ENCODE measurements at places on chromosomes 5 and 9. TPM values are rescaled to one million over a fixed set of nuclear protein-coding genes. Genes with fewer than 3 reads are reported as not detected.

GRCh38 chr9:76377791-76378190 is 16.4 kb downstream of the RFK start:
- no peak for DNase-seq

AGPAT2 gene
- total RNA-seq: 52.8 TPM

SCGB3A2 gene
- not detected for total RNA-seq

DNA sequence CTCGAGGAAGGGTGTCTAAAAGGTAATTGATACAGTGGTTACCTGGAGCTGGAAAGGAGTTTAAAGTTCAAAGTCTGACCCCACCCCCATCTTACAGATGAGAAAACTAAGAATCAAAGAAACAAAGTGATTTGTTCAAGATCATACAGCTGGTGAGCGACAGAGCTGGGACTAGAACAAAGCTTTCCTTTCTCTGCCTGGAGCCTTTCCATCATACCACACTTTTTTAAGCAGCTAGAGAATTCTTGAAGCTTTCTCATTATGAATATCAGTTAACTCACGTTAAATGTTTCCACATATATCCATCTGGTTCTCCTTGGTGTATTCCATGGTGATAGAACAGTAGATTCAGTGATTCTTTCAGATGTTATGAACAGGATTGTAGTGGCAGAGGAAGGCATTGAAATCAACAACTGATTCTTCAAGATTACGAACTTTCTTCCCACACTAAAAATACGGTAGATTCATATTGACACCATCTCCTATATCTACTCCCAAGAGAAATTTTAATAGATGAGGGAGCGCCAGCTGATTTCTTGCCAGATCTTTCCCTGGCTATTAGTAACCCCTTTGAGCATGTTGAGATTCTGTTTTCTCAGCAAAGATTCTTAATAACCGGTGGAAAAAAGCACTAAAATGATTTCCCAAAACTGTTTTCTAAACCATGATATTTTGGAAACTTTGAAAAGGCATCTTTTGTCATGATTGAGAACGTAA is 233.7 kb downstream of the ADAMTSL1 start:
- no peak for DNase-seq

DNA sequence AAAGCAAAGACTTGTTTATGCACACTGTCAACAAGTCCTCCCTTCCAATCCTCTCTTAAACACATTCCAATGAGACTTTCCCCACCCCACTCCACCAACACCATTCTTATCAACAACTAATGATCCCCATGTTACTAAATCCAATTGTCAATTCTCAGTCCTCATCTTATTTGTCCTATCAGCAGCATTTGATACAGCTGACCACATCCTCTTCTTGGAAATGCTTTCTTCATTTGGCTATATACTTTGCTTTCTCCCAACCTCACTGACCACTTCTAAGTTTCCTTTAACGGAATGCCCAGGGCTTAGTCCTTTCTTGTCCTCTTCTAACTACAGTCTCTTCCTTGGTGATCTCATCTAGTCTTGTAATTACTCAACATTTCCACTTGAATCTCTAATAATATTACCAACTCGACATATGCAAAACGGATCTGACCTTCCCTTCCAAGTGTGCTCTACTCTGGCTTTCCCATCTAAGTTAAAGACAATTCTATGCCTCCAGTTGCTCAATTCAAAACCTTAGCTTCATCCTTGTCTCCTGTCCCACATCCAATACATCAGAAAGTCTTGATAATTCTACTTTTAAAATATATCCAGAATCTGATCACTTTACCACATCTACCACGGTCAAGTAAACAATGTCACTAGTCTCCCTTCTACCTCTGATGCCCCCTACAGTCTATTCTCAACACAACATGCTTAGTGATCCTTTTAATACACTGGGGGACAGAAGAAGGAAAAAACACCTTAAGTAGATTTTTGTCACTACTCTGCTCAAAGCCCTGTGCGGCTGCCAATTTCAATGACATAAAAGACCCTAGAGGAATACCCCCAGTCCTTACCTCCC is 25.5 kb downstream of the AGTPBP1 start:
- no peak for DNase-seq

PCDHAC2 gene
- total RNA-seq: 19.0 TPM

DNA sequence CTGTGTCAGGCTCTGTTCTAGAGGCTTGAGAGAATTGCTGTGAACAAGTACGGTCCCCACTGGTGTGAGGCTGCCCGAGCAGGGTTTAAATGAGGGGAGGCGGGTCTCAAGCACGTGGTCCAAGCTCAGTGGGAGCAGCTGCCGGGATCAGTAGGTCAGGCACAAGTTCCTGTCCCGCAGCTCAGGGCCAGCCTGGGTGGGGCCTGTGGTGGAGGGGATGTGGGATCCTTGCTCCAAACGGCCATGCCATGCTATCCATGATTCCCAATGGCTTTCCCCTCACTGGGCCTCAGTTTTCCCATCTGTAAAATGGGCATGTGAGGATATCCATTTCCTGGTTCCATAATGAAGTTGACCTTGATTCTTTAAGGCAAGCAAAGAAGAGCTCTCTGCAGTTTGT is 17.1 kb downstream of the OBP2B start:
- DNase-seq: no peak

GRCh38 chr5:136242136-136242535 is 49.2 kb upstream of the SMIM32 start:
- DNase-seq: no peak

DNA sequence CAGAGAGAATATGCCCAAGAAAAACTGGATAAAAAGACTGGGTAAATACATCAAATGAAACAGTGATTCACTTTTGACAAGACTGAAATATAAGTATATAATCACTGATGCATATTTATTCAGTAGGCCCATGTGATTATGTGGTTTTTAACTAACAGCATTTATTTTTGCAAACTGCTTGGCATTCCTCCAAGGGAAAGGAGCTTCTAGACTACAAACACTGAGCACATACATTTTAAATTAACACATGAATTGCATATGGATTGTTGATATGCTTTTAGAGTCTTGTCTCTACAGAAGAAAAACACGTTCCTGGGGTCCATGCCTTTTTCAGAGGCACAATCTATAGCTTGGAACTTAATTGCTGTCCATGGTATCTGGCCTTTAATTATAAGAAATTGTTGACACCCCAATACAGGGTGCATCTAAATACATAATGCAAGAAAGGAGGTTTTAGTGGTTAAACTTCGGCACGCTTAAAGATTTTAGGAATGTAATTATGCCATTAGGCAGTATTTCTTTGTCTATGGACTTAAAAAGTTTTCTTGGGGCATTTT is 6.9 kb upstream of the MEIKIN start:
- no peak for DNase-seq

TRIM36 gene
- 1.3 TPM for total RNA-seq

DNA sequence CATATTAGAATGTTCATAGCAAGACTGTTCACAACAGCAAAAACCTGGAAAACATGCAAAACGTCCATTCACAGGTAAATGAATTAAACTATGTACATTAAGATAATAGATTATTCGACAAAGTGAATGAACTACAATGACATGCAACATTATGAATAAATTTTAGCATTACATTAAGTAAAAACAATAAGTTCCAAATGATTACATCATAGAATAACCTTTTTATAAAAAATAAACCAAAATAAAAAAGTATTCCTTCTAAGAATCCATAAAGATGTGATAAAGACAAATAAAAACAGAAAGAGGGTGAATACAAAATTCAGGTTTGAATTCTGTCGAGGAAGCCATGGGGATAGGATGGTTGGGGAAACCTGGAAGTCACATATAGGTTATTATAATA is 57.3 kb downstream of the STRBP start:
- DNase-seq: no peak

GRCh38 chr9:12884736-12885395 is 110.0 kb downstream of the LURAP1L start:
- DNase-seq: no peak

PCDHGA6 gene
- total RNA-seq: 5.0 TPM

DNA sequence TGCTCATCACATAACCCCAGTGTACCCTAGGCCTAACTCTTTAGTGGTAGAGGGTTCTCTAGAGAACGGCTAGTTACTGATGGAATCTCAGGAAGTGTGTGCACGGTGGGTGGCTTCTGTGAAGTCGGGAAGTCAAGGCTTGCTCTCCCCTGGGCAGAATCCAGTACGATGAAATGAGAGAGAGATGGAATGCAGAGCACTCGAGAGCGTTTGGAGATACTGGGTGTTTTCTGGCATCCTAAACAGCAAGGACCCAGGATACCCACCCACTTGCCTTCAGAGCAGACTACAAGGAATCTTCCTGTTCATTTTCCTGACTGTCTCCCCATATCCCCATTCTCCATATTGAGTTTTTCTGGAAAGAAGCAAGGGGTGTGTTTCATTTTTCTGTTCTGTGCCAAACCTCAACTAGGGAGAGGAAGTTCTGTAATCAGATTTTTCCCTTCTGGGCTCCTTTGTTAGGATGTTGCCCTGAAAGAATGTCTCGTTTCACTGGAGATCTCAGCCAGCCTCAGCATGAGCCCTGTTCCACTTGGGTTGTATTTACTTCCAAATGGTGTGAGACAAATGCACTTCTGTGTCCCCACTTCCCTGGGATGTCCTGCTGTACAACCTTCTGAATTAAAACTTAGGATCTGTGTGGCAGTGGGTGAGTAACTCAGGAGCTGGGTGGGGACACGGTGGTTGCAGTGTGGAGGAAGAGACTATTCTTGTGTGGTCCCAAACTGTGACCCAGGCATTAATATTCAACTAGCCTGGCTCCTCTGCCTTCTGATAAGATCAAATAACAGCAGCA is 108.9 kb upstream of the SPRY4 start:
- no peak for DNase-seq
